ENCODE measurements at places on chromosomes 7 and 10. TPM values are rescaled to one million over a fixed set of nuclear protein-coding genes. Genes with fewer than 3 reads are reported as not detected.

Gene SMKR1
- 0.40 TPM for total RNA-seq

Gene NME8
- not detected for total RNA-seq

Gene MTURN
- 2.9 TPM for total RNA-seq

GRCh38 chr10:74445493-74445892 is 294.5 kb downstream of the ADK start:
- DNase-seq: no peak

- DNase-seq: no peak
These were observed 51.0 kb downstream of the FAM171A1 start for GRCh38 chr10:15320118-15320517.

DNA sequence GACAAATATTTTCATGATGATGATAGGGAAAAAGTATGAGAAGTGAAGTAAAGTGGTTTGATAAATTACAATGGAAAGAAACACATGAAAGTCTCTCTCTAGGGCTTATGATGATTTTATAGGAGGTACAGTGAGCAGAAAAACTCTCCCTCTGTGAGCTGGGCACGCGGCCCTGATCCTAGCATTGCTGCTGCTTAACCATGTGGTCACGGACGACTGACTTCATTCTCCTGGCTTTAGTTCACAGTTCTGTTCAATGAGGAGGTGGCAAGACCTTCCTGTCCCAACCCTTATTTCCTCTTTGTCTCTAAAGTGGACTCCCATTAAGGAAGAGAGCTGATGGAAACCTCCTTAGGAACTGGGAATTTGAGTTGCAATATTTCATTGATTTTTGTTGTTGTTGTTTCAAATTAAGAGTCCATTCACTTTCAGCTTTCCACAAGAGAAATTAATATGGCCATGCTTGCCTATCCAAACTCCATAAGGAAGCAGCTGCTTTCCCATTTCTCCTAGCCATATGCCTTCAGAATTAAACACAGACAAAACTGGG is 8.2 kb upstream of the PON3 start:
- no peak for DNase-seq

DNA sequence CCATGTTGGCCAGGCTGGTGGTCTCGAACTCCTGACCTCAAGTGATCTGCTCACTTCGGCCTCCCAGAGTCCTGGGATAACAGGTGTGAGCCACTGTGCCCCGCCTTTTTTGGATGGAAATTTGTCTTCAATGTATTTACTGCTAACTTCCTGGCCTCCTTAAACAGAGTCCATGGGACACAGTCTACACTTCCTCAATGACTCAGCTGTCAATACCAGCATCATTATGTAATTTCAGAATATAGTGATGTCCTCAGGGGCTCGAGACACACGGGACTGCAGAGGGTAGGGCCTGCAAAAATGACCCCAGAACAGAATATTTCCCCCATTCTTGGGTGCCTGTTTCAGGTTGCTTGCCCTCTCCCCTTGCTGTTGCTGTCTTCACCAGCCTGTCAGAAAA is 31.1 kb downstream of the CAMK2G start:
- DNase-seq: no peak

DNA sequence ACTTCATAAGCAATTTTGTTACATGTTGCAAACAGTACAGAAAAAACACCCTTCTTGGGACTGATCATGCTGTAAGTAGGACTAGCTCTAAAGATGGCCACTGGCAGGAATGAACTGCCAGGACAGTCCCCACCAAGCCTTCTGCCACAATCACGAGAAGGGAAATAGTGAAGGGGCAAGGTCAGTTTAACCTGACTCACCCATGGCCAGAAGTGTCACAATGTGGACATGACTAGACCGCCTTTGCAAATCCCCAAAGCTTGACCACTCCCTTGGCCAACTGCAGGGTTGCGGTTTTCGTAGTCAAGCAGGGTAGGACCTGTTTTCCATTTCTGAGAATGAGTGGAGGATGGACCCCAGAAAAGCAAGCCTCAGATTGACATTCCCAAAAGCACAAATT is 19.4 kb upstream of the FRAT2 start:
- DNase-seq: no peak

DNA sequence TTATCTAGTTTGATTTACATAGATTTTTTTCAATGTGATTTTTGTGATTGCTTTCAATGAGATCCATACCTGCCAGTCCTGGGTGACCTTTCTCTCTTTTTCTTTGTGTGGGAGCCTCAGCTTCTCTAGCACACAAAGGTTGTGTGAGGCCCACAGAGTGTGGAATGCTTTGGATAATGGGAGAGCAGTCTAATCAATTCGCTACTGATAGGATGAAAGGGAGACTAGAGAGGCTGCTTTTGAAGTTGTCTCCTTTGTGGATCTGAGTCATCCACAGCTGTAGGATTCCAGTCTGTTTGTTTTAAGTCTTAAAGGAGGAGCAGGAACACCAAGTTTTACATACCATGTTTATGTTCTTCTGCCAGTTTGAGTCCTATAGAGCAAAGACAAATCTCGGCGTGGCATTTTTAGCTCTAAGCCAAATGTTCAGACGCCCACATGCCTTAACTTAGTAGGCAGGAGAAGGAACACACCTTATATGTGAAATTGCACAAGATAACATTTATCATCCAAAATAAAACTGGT is 330.0 kb downstream of the ARL4A start:
- peak; percentile 61 for DNase-seq

Measured in HT1080 (cell line).